ENCODE measurements at places on chromosomes 4 and X.

DNA sequence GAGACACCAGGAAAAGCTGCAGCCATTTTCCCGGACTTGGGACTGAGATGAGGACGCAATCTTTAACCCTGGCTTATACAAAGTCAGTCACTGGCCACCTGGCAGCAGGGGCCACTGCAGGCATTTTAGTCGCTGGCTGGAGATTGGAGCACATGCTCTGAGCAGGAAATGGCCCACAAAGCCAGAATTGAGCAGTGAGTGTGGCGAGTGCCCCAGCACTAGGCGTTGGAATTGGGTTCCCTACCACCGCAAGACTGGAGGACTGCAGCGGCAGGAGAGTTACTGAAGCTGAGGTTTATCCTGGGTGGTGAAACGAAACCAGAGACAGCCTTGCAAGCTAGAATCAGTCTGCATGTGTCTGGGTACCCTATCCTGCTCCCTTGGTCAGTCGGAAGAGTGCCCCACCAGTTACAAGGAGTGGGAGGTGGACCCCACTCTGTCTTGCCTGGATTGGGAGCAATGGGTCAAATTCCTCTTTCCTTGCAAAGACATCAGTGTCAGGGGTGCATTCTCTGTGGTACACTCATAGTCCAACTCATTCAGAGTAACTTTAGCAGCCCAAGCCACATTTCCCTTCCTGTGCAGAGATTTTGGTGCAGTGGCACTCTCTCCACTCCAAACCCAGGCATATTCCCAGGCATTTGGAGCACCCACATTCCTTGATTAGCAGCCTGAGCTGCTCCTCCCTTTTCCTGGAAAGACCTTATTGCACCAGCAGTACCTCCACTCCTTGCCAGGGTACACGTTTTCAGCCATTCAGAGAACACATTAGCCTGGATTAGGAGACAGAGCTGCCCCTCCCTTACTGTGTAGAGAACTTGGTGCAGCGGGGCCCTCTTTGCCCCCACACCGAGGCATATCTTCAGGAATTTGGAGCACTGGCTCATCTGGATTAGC lies 36.7 kb upstream of the PLK4 start:
- no peak for DNase-seq

GRCh38 chr4:189504220-189504619 lies 436.5 kb upstream of the FRG1 start:
- no peak for DNase-seq

GRCh38 chrX:135112096-135112729 lies 8.1 kb downstream of the ETDB start:
- peak; percentile 53 for DNase-seq

GRCh38 chr4:102525097-102525496 lies 23.9 kb downstream of the NFKB1 start:
- peak; percentile 72 for DNase-seq

GRCh38 chrX:68795741-68796140 lies 33.1 kb upstream of the EFNB1 start:
- DNase-seq = no peak

DNA sequence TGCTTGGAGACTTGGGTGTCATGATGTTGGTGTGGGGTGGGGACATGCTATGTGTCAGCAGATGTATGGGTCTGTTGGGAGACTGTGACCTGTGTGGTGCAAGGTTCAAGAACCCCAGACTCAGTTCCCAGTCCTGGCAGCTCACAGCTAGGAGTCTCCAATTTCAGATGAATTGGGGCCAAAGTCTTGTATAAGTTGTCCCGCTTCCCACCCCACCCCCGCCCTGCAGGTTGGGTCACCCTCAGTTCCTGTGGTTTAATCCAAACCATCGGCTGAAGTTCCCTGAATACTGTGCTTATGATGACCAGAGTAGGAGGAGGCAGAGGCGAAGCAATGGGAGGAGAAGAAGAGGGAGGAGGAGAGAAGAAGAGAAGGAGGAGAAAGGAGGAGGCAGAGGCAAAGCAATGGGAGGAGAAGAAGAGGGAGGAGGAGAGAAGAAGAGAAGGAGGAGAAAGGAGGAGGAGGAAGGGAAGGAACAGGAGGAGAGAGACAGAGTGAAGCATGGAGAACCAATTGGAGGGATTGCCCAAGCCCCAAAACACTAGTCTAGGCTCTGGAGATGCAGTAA lies 112.6 kb downstream of the EFNB1 start:
- no peak for DNase-seq

- no peak for DNase-seq
Measured at GRCh38 chr4:125101719-125102118, 213.0 kb upstream of the FAT4 start.

DNA sequence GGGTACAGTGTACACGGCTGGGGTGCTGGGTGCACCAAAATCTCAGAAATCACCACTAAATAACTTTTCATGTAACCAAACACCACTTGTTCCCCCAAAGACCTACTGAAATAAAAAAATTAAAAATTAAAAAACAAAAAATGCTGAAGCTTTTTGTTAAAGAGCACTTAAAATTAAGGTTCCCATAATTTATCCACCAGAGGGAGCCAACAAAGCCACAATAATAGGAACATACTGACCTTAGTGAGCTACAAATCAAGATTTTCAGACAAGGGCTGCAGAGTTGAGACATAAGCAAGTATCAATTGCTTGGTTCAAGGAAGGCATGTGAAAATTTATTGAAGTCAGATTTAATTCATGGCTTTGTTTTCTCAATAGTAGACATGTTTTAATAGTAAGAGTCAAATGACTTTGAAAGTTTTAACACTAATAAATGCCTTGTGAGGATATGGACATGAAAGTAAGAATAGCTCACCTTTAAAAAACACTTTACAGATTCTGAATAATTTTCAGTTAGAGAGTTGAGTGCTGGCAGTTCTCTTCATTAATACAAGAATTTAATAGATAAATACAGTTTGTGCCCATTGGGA lies 43.0 kb upstream of the SCOC start:
- DNase-seq = peak; percentile 70

- peak; percentile 26 for DNase-seq
Measured at GRCh38 chrX:56728752-56729151, 291 bp upstream of the NBDY start.

DNA sequence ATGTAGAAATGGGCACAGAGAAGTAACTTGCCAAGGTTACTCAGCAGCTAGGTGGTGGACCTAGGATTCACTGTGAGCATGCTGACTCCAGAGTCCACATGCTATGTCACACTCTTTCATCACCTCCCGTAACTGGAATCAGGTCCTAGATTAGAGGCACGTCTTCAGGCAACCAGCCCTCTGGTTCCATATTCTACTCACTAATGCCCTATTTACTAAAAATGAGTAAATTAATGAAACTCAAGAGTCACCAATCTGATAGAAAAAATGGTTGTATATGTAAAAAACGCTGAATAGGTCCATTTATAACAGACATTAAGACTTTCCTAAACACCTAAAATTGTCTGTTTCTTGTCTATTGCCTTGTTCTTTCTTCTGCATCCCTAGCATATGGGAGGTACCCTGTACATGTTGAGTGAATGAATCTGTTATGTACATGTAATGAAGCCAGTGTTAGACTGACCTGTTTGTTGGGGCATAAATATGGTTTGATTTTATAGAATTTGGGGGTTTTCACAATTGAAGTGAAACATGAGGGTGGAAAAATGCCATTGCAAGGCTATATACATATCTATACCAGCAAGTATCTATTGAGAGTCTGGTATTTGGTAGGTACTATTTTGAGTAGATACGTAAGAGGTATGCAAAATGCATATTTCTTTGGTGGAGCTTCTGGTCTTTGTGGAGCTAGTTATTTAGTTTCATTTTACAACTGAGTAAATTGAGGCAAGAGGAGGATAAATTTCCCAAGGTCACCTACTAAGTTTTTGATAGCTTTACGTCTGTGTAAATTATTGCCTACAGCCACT lies 7.5 kb upstream of the RUFY3 start:
- peak; percentile 21 for DNase-seq

DNA sequence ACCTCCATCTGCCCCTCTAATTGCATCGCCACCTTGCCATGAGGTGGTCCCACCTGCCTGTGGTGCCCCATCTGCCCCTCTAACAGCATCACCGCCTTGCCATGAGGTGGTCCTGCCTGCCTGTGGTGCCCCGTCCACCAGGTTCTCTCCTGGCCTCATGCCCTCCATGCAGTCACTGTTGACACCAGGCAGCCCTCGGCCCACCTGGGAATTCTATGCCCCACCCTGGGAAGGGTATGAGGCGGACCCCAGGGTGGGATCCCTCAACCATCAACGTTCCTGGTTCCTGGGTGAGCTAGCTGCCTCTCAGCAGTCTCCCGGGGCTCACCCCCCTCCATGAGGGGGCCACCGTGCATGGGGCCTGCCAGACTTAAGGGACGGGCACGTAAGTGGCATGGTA lies 38.9 kb downstream of the ACOX3 start:
- DNase-seq = no peak

- DNase-seq = no peak
Measured at GRCh38 chr4:1684506-1685234, 557 bp upstream of the FAM53A start.

GRCh38 chrX:68947882-68948605 lies 119.2 kb downstream of the EFNB1 start:
- no peak for DNase-seq

DNA sequence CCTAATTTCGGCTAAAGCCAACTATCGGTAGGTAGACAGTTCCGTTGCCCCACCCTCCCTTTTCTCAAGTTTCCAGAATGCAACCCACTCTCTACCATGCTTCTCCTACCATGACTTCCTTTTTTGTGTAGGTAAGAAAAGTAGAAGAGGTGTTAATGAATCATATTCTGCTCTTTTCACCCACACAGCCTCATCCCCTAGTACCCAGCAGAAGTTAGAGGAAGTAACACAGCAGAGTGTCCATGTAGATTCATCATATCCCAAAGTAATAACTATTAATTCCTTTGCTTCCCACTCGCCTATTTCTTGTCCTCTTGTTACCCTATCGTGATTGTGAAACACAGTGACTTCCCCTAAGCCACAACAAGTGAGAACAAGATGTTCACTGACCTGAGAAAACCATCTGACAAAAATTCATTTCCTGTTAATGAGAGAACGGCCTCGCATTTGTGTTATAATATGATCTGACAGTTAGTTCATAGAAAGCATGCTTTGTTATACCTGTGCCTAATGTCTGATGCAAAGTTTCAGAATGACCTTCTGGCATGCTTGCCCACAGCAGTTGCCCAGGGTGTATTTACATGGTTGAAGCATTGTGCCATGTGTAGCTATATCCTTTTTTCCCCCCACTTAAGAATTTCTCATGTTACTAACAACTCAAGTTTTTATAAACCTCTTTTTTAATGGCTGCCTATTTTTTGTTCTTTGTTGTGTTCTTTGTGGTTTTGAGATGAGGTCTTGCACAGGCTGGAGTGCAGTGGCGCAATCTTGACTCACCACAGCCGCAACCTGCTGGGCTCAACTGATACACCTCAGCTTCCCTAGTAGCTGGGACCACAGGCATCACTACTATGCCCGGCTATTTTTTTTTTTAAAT lies 185.6 kb downstream of the RAP1GDS1 start:
- DNase-seq = peak; percentile 57
